ENCODE measurements at places on chromosomes 4 and X. TPM values are rescaled to one million over a fixed set of nuclear protein-coding genes. Genes with fewer than 3 reads are reported as not detected.

Gene SRPX
- polyA plus RNA-seq: not detected

Gene CLDN22
- not detected for polyA plus RNA-seq

Gene RENBP
- polyA plus RNA-seq: 1.3 TPM

Gene MSANTD1
- polyA plus RNA-seq: not detected

Gene SERTM2
- not detected for polyA plus RNA-seq

DNA sequence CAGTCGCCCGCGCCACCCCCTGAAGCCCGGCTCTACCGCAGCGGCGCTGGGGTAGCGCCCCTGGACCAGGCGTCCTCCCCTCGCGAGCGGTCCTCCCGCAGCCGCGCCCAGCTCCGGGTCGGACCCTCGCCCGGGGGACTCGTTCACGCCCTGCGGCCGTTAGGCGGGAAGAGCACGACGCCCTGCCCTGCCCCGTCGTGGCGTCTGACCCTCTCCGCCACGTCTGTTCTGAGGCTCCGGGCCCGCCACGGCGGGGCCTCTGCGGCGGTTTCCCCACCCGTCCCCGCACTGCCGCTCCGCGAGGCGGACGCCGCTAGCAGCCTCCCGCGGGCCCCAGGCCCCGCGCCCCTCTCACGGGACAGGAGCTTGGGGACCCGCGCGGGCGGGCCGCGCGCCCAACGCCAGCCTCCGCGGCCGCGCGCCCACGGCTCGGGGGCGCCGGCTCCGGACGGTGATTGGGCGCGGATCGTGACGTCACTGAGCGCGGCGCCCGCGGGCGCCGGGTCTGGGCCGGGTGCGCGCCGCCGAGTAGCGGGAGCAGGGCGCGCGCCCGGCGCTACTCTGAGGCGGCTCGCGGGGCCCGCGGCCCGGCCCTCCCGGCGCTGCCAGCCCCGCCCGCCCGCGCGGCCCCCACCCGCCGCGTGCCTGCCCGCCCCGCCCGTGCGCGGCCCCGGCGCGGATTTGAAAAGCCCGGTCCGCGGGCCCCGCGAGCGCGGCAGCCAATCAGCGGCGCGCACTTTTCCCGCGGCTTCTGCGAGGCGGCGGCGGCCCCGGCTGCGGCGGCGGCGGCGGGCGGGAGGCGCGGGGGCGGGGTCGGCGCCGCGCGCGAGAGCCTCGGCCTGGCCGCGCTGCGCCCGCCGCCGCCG is at the start of gene NSD2:
Gene NSD2, plus strand, starts transcription at position 816 of the 866 bp plus-strand sequence. CDS start 29,262 bp downstream, outside the sequence.
- peak; percentile 88 for DNase-seq

- DNase-seq: no peak
Measured at GRCh38 chr4:158991534-158992155, 111.2 kb upstream of the RAPGEF2 start.

DNA sequence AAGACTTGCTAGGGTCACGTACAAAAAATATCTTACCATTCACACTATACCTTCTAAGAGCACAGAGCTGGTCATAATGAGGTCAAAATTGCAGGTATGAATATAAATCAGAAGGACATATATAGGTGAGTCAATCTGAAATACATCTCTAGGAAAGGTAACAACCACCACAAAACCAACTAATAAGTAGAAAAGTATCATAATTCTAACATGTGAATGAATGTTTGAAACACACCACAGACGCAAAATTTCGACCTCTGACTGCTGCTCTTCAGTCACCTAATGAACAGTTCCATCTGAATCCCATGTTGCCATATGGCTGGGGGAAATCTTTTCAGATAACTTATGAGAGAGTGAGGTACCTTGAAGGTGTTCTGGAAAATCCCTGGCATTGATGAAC is 22.1 kb downstream of the STAP1 start:
- no peak for DNase-seq

DNA sequence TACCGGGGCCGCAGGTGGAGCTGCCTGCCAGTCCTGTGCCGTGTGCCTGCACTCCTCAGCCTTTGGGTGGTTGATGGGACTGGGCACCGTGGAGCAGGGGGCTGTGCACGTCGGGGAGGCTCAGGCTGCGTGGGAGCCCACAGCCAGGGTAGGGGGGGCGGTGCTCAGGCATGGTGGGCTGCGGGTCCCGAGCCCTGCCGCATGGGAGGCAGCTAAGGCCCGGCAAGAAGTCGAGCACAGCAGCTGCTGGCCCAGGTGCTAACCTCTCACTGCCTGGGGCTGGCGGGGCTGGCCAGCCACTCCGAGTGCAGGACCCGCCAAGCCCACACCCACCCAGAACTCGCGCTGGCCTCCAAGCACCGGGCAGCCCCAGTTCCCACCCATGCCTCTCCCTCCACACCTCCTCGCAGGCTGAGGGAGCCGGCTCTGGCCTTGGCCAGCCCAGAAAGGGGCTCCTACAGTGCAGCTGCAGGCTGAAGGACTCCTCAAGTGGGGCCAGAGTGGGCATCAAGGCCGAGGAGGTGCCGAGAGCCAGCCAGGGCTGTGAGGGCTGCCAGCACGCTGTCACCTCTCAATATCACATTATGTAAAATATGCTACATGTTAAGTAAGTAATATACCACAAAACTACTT is 104.1 kb downstream of the COX7B2 start:
- no peak for DNase-seq

- no peak for DNase-seq
Measured at GRCh38 chr4:143369552-143369951, 32.9 kb downstream of the GAB1 start.

DNA sequence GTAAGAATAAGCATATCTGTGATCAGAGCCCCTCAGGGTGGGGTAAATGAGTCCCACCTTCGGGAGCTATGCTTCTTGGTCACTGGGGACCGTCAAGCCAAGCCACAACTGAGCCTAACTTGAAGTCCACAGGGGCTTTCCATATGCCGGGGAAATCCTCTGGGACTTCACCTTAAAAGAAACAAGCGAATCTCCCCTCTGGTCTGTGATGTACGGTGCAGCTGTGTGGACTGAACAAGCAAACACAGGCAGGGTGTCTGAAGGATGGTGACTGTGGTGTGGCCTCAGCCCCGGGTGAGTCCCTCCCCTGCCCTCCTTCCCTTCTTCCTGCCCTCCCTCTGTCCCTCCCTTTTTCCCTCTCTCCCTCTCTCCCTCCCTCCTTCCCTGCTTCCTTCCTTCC is 29.7 kb upstream of the PPP2R2C start:
- DNase-seq: no peak

DNA sequence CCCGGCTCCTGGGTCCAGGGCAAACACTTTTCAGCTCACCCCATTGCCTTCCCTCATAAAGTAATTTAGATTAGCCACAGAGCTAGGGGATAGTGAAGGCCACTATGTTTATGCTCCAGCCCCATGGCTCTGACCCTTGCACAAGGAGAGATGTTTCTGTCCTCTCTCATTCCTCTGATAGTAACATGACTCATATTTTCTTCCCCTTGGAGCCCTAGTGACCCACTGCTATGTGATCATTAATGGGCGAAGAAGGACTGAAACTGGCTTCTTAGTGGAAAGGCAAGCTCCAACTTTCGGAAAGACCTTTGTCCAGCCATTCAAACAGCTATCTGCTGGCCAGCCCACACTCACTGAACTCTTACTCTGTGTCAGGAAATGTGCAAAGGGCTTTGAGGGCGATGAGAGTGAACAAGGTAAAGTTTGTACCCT is 12.3 kb downstream of the CLDN2 start:
- no peak for DNase-seq

DNA sequence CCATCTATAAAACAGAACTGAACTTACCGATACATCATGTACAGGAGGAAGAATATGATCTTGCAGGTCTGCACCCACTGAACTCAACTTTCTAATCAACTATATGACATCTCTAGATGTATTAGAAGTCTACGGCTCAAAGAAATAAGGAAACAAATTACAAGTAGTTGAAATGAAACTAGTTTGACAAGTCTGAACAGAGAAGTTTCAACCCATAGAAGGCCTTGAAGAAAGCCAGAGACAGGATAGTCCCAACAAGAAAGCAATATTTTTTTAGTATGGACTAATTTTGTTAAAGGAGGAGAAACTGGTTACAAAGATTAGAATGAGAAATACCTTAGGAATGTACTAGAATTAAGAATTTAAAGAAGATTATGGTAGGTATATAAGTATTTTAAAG is at the start of gene TMPRSS11A:
Gene TMPRSS11A, minus strand, starts transcription at position 138 of the 400 bp plus-strand sequence. Its CDS starts 100 bp downstream, at position 38.
- no peak for DNase-seq

DNA sequence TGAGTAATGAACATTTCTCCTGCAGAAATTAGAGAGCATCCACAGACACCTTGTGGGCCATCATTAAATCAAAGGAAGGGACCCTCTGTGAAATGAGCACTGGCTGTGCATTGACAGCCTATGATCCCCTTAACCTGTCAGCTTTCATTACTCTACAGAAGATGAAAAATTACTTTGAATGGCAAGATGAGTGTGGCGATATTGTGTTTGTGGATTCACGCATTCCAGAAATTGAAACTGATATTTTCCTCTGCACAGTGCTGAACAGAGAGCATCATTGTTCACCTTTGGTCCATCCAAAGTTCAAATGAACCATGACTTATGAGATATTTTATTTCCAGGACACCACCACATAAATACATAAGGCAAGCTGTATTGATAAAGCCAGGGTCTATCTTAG is 374.8 kb upstream of the ANXA10 start:
- no peak for DNase-seq

DNA sequence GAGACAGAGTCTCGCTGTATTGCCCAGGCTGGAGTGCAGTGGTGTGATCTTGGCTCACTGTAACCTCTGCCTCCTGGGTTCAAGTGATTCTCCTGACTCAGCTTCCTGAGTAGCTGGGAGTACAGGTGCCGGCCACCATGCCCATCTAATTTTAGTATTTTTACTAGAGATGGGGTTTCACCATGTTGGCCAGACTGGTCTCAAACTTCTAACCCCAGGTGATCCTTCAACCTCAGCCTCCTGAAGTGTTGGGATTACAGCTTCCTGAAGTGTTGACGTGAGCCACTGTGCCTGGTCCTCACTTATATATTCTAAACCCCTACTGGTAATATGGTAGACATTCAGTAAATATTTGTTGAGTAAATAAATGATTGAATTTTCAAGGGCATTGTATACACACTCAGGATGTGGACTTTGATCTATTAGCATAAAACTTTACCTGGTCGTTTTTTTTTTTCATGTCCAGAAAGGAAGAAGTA is 33.0 kb downstream of the MTHFD2L start:
- no peak for DNase-seq

- no peak for DNase-seq
Measured at GRCh38 chr4:98630737-98631454, 27.5 kb downstream of the TSPAN5 start.

DNA sequence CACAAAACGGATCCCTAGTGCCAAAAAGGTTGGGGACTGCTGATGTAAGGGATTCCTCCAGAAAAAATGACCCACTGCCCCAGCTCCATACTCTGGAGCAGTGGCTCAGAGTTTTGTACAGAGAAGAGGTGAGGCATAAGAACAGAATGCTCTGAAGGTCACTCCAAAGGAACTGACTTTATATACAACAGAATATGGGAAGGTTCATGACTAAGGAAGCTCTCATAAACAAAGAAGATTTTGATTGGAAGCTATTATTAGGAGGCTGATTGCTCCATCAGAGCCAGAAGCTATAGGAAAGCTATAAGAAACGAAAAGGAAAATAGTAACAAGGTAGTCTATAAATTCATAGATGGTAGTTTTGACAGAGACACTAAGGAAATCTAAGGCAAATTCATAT is 203.1 kb downstream of the SLC7A11 start:
- no peak for DNase-seq

Data from naive thymus-derived CD4-positive, alpha-beta T cell (primary cell).